Fibroblast of the aortic adventitia (primary cell): ENCODE measurements at places on chromosomes 11 and 22.

GRCh38 chr22:29706486-29706885, 13.3 kb upstream of the CABP7 start:
- no peak for DNase-seq

DNA sequence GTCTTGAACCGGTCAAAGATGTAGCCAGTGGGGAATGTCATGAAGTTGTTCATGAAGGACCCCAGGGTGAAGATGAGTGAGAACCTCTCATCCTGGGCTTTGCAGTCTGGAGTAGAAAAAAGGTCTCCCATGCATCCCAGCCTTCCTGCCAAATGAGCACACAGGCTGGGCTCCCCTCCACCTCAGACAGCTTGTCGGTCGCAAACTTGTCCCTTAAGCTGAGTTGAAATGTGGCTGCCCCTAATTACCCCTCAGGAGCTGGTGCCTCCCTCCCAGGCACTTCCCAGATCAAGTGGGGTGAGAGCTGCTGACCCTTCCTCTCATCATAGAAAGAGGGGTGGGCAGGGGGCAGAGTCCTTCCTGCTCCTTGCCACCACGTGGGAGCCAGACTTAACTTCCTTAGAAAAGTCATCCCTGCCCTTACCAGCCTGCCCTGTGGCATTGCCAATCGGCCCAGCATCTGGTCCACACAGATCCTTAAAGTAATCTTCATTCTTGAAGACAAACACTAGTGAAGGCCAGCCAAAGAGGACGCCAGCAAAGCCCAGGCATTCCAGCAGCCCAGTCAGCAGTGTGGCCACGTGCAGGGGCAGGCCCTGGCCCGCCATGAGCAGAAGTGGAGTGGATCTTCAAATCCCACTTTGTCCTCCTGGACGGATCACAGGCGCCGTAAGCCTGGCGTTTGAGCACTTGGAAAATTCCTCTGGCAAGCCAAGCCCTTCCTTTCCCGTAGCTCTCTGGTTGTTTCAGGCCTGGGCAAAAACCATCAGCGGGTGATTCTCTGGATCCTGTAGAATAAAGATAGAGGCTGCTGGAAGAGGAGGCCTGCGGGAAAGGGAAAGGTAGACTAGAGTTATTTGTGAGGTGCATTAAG, 1.1 kb downstream of the SLC43A3 start:
- DNase-seq = peak; percentile 80

DNA sequence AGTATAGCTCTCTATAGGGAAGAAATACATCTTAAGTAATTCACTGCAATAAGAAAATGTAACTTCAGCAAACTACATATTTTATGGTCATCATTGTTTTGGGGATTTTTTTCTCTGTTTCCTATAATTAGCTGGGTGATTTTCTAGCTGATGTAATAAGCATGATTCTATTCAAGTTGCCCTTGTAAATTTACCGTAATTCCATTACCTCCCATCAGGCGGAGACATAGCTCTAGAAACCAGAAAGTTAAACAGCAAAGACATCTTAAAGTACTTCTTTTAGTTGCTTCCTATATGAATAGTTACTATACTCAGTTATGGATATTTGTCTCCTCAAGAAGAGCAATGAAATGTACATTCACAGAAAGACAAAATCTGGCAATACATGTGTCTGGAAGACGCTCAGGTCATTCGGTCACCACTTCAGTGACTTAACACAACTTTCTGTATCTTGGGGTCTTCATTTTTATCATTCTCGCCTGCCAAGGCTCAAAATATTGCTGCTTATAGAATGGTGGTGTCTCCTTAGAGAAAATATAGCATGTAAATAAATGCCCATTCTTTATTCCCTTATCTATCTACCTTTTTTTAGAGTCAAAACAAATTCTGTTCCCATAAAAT, 239.9 kb upstream of the ZC3H12C start:
- peak; percentile 92 for DNase-seq

GRCh38 chr11:125211191-125211947, 46.8 kb downstream of the PKNOX2 start:
- peak; percentile 40 for DNase-seq

GRCh38 chr11:27626269-27626937, 73.9 kb downstream of the BDNF start:
- DNase-seq = no peak

DNA sequence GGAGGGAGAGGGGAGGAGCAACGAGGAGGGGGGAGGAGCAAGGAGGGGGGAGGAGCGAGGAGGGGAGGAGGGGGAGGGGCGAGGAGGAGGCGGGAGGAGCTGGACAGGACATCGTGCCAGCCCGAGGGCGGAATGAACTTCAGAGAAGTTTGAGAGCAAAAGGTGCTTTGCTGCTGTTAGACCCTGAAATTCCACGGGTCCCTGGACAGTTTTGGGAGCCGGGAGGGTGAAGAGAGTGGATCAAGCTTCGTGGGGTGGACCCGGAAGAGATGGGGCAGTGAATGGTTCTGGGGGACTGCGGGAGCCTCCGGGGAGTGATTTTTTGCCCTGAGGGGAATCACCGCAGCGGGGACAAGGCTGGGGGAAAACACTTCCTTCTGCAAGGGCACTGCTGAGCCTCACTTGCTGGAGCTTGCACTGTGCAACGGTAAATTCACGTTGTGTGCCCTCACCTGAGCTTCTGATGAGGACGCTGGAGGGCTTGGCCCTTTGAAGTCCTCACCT, 10.7 kb upstream of the NLRP6 start:
- no peak for DNase-seq

DNA sequence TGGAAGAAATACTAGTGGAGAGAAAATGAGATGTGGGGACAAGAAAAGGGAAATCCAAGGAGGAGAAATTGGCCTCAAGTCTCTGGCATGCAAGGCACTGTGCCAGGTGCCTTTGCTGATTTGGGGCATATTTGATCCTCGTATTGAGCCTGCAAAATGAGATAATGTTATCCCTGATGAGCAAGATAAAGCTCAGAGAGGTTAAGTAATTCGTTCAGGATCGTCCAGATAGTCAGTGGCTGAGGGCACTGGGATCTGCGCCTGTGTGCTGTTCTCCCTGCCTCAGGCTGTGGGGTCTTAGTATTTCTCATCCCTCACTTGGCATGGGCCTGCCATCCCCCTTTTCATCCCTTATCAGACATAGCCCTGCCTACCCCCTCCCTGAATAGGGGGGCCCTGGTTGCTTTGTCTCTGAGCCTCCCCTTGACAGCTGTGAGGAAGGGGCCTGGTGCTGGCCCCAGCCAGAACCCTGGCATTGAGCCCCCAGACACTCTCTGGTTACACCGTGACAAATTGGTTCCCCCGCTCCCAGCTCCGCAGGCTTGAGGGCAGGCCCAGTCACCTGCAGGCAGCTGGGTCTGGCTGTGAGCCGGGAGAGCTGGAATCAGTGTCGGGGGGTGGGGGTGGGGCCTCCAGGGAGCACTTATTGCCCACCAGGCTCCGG, 85.7 kb downstream of the NECTIN1 start:
- no peak for DNase-seq

- peak; percentile 2 for DNase-seq
Observed at GRCh38 chr11:61037441-61038093, 64.7 kb upstream of the CD5 start.

DNA sequence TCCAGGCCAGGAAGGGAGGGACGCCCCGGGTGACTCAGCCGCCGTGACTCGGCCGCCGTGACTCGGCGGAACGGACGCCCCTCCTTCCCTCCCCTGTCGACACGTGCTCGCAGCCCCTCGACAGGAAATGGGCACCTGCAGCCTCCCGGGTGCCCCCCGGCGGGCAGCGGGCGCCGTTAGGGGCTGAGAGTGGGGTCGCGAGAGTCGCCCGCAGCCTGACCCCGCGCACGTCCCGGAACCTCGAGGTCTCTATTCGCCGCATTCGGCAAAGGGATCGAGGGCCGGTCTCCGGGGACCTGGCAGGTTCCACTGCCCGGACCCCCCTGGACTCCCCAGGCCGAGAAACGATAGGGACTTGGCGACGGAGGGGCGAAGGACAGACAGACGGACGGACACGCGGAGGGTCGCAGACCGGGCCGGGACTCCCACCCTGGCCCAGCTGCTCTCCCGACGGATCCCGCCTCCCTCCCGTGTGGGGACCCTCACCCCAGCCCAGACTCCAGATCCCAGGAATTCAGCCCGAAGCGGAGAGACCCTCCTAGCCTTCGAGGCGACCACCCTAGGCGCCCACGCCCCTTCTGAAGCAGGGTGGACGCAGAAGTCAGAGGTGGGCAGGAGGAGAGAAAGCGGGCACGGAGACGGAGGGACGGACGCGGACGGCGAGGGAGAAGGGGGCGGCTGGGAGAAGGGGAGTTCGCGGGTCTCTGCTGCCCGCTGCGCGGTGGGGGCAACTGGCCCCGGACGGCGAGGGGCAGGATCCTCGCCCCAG, 648 bp downstream of the FOSL1 start:
- DNase-seq = peak; percentile 65

- DNase-seq = no peak
Observed at GRCh38 chr22:31652911-31653684, 8.9 kb downstream of the PISD start.
